ENCODE measurements at places on chromosomes 7 and 10. TPM values are rescaled to one million over a fixed set of nuclear protein-coding genes. Genes with fewer than 3 reads are reported as not detected.

GRCh38 chr7:130904792-130905191, 170.8 kb upstream of the KLF14 start:
- no peak for DNase-seq

DNA sequence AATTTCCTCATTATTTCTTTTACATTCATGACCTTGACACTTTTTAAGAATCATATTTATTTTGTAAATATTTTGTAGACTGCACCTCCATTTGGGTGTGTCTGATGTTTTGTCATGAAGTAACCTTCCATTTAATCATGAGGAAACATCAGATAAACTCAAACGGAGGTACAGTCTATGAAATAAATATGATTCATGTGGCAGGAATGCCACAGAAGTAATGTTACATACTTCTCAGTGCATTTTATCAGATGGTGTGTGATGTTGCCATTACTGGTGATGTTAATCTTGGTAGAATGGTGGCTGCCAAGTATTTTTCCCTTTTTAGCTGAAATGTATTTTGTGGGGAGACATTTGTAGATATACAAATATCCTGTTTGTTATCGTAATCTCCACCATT, 64.9 kb downstream of the ZNF37A start:
- no peak for DNase-seq

GRCh38 chr7:149766135-149766675, 7.2 kb downstream of the ZNF467 start:
- no peak for DNase-seq

Gene HOXA7
- not detected for total RNA-seq

Measured in H1 (cell line).